ENCODE measurements at places on chromosomes 16 and 17. TPM values are rescaled to one million over a fixed set of nuclear protein-coding genes. Genes with fewer than 3 reads are reported as not detected.

- H3K27ac ChIP-seq = no peak overlapping the region
- no peaks in the 10 kb centered on the region for H3K4me1 ChIP-seq
- no peak overlapping the region for H3K4me3 ChIP-seq
Measured at GRCh38 chr17:41133880-41134735, 6.2 kb downstream of the KRTAP4-6 start.

- H3K4me1 ChIP-seq = no peaks in the 10 kb centered on the region
- H3K27ac ChIP-seq = no peak overlapping the region
- H3K27me3 ChIP-seq = no peaks in the 10 kb centered on the region
- no peak overlapping the region for H3K4me3 ChIP-seq
- no peak for DNase-seq
Measured at GRCh38 chr16:78871241-78871640, 729.3 kb downstream of the MAF start.

Gene SLC6A2
- not detected for total RNA-seq

GRCh38 chr17:58504826-58505351, 9.5 kb downstream of the MTMR4 start:
- H3K27ac ChIP-seq = no peak overlapping the region
- peaks cover 10% of the 10 kb centered on the region for H3K36me3 ChIP-seq
- H3K4me1 ChIP-seq = no peaks in the 10 kb centered on the region
- no peak for DNase-seq
- H3K4me3 ChIP-seq = no peak overlapping the region

Gene BEAN1
- total RNA-seq = not detected

GRCh38 chr17:68468788-68469187, 11.5 kb upstream of the WIPI1 start:
- no peak for DNase-seq
- no peak overlapping the region for H3K27ac ChIP-seq
- H3K27me3 ChIP-seq = peaks cover 8% of the 10 kb centered on the region
- no peaks in the 10 kb centered on the region for H3K36me3 ChIP-seq

GRCh38 chr17:50272711-50273653, 1.3 kb upstream of the TMEM92 start:
- peak; percentile 31 for DNase-seq
- H3K27me3 ChIP-seq = peaks cover 3% of the 10 kb centered on the region
- H3K4me1 ChIP-seq = peaks cover 3% of the 10 kb centered on the region
- H3K4me3 ChIP-seq = peak overlapping the region; percentile 42
- H3K27ac ChIP-seq = no peak overlapping the region

- peak overlapping the region; percentile 90 for H3K4me3 ChIP-seq
- DNase-seq = no peak
- H3K4me1 ChIP-seq = peaks cover 24% of the 10 kb centered on the region
- H3K36me3 ChIP-seq = peaks cover 5% of the 10 kb centered on the region
Measured at GRCh38 chr17:3669548-3669947, 936 bp downstream of the EMC6 start.

DNA sequence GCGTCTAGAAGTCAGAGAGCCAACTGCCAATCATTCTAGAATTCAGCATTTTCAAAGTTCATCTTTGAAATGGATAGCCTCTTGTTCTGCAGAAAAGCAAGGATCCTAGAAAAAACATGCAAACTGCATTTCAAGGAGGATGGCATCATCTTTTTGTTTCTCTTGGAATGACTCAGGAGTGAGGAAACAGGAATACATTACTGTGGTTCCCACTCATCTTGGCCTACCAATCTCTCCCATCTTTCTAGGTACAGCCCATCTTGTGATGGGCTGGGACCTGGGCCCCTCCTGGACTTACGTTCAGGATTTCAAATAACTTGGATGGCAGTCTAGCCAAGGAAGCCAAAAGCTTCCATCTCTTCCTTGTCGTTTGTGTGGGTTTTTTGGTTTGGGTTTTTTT, 363.4 kb downstream of the CDH13 start:
- H3K27ac ChIP-seq = no peak overlapping the region
- peaks cover 15% of the 10 kb centered on the region for H3K4me1 ChIP-seq
- H3K27me3 ChIP-seq = no peaks in the 10 kb centered on the region
- no peak overlapping the region for H3K4me3 ChIP-seq
- H3K36me3 ChIP-seq = no peaks in the 10 kb centered on the region

Gene ACE
- total RNA-seq = 207 TPM

- no peak for DNase-seq
- no peak overlapping the region for H3K27ac ChIP-seq
- H3K27me3 ChIP-seq = no peaks in the 10 kb centered on the region
- peaks cover 22% of the 10 kb centered on the region for H3K4me1 ChIP-seq
Measured at GRCh38 chr16:71916397-71916920, 21.1 kb downstream of the IST1 start.

GRCh38 chr16:31427441-31428278, 500 bp downstream of the COX6A2 start:
- no peaks in the 10 kb centered on the region for H3K4me1 ChIP-seq
- H3K27ac ChIP-seq = no peak overlapping the region
- peaks cover 6% of the 10 kb centered on the region for H3K27me3 ChIP-seq
- no peaks in the 10 kb centered on the region for H3K36me3 ChIP-seq

GRCh38 chr17:16483021-16483645, 8.9 kb downstream of the LRRC75A start:
- no peaks in the 10 kb centered on the region for H3K36me3 ChIP-seq
- H3K27ac ChIP-seq = no peak overlapping the region
- DNase-seq = no peak

Gene PRAC2
- total RNA-seq = not detected

GRCh38 chr17:58284613-58285421, 4.1 kb upstream of the MPO start:
- H3K4me3 ChIP-seq = no peak overlapping the region
- no peak overlapping the region for H3K27ac ChIP-seq
- no peaks in the 10 kb centered on the region for H3K36me3 ChIP-seq

Gene KRTAP4-4
- not detected for total RNA-seq

GRCh38 chr16:19410435-19411171, 7.1 kb upstream of the TMC5 start:
- H3K4me3 ChIP-seq = no peak overlapping the region
- no peak overlapping the region for H3K27ac ChIP-seq
- H3K27me3 ChIP-seq = peaks cover 9% of the 10 kb centered on the region
- H3K36me3 ChIP-seq = no peaks in the 10 kb centered on the region

GRCh38 chr17:28427371-28427770, 21.4 kb upstream of the SLC46A1 start:
- H3K4me3 ChIP-seq = no peak overlapping the region
- H3K27me3 ChIP-seq = no peaks in the 10 kb centered on the region
- no peak overlapping the region for H3K27ac ChIP-seq
- no peaks in the 10 kb centered on the region for H3K36me3 ChIP-seq

GRCh38 chr17:80725517-80725916, 180.9 kb downstream of the RPTOR start:
- H3K4me3 ChIP-seq = no peak overlapping the region
- H3K36me3 ChIP-seq = no peaks in the 10 kb centered on the region
- H3K27me3 ChIP-seq = no peaks in the 10 kb centered on the region
- no peaks in the 10 kb centered on the region for H3K4me1 ChIP-seq
- H3K27ac ChIP-seq = no peak overlapping the region
- no peak for DNase-seq

Gene ORC6
- total RNA-seq = 34.9 TPM

- H3K4me1 ChIP-seq = peaks cover 4% of the 10 kb centered on the region
- H3K27ac ChIP-seq = no peak overlapping the region
- no peak for DNase-seq
- no peaks in the 10 kb centered on the region for H3K36me3 ChIP-seq
- no peak overlapping the region for H3K4me3 ChIP-seq
Measured at GRCh38 chr17:14205992-14206461, 30.6 kb downstream of the CDRT15 start.

DNA sequence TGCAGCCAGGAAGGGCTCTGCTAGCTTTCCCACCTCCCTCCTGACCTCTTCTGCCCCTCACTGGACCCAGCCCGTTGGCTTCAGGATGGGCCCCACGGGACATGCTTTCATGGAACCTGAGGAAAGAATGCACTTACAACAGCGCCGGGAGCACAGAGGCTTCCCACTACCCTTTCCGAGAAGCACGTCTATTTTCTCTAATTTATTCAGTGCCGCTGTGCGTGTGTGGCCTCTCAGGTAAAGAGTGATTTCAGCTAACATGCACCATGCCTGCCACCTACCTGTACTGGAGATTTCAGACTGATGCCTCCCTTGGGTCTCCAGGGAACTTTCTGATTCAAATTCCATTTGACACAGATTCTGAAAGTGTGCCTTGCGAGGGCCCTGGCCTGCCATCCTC, 140.1 kb downstream of the CYLD start:
- H3K36me3 ChIP-seq = no peaks in the 10 kb centered on the region
- H3K4me1 ChIP-seq = no peaks in the 10 kb centered on the region
- no peaks in the 10 kb centered on the region for H3K27me3 ChIP-seq
- no peak overlapping the region for H3K4me3 ChIP-seq
- no peak overlapping the region for H3K27ac ChIP-seq
- DNase-seq = no peak

GRCh38 chr17:29593591-29594518, 923 bp downstream of the ANKRD13B start:
- H3K4me1 ChIP-seq = peaks cover 42% of the 10 kb centered on the region
- DNase-seq = no peak
- H3K27ac ChIP-seq = peak overlapping the region; percentile 21
- no peaks in the 10 kb centered on the region for H3K36me3 ChIP-seq
- no peaks in the 10 kb centered on the region for H3K27me3 ChIP-seq
- peak overlapping the region; percentile 51 for H3K4me3 ChIP-seq

- H3K27me3 ChIP-seq = peaks cover 39% of the 10 kb centered on the region
- no peak overlapping the region for H3K27ac ChIP-seq
- H3K4me1 ChIP-seq = peaks cover 7% of the 10 kb centered on the region
- no peaks in the 10 kb centered on the region for H3K36me3 ChIP-seq
Measured at GRCh38 chr17:58391302-58391984, 25.9 kb downstream of the RNF43 start.

DNA sequence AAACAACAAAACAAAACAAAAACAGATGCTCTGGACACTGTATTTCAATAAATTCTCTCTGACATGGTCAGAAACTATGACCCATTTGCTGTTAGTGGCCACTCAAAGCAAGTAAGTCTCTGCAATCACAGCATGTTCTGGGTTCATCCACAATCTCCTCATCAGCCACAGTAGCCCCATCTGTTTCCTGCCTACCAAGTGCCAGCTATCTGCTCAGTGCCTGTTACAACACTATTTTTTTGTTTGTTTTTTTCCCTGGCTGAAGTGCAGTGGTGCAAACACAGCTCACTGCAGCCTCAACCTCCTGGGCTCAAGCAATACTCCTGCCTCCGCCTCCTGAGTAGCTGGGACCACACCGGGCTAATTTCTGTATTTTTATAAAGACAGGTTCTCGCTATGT, 137.9 kb downstream of the SOX9 start:
- no peaks in the 10 kb centered on the region for H3K27me3 ChIP-seq
- no peak overlapping the region for H3K4me3 ChIP-seq
- no peak overlapping the region for H3K27ac ChIP-seq
- no peaks in the 10 kb centered on the region for H3K4me1 ChIP-seq
- no peak for DNase-seq

- no peak for DNase-seq
- peaks cover 2% of the 10 kb centered on the region for H3K27me3 ChIP-seq
- no peaks in the 10 kb centered on the region for H3K4me1 ChIP-seq
- H3K4me3 ChIP-seq = no peak overlapping the region
- H3K36me3 ChIP-seq = no peaks in the 10 kb centered on the region
Measured at GRCh38 chr16:87551487-87551886, 50.8 kb upstream of the JPH3 start.

Gene KRT27
- not detected for total RNA-seq

DNA sequence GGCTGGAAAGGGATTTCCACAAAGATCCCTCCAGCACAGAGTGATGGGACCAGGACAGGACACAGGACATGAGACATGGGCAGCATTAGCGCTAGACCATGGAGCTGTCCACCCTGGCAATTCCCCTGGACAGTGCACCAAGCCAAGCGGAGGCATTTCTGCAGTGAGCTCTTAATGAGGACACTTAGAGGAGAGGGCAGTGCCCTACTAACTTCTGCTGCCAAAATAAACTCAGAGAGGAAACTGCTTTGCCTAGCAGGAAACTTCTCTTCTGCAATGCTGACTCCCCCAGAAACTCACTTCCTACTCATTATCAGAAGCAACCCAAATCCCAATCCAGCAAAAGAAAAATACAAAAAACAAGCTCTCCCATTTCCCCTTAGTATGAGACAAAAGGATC, 119.2 kb downstream of the HS3ST2 start:
- no peak overlapping the region for H3K27ac ChIP-seq
- no peaks in the 10 kb centered on the region for H3K36me3 ChIP-seq
- H3K27me3 ChIP-seq = no peaks in the 10 kb centered on the region
- H3K4me1 ChIP-seq = peaks cover 9% of the 10 kb centered on the region

Gene RND2
- total RNA-seq = 0.53 TPM

DNA sequence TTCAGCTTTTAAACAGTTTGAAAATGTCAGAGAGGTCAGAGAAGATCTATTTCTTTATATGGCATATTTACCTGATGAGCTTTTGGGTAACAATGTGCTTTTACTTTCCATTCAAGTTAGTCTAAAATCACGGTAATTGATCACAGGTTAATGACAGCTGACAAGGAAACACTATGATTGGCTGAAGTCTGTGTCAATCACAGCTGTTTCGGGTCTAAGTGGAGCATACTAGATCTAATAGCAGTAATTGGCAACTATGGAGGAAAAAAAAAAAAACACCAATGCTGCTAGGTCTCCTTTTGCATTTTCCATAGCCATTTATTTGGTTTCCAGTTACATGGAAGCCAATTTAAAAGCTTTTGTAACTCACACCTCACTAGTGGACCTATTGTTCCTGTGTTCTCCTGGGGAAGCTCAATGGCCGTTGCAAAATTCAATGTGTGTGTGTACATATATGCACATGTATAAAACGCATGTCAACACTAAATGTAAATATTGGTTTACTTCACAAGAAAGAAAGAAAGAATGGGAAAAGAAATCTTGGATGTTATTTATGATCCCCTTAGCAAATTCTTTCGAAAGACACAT, 568.3 kb upstream of the ZFHX3 start:
- no peaks in the 10 kb centered on the region for H3K36me3 ChIP-seq
- DNase-seq = no peak
- H3K4me1 ChIP-seq = no peaks in the 10 kb centered on the region
- H3K4me3 ChIP-seq = no peak overlapping the region

- no peak for DNase-seq
- H3K27ac ChIP-seq = no peak overlapping the region
- no peaks in the 10 kb centered on the region for H3K27me3 ChIP-seq
- no peaks in the 10 kb centered on the region for H3K36me3 ChIP-seq
- H3K4me3 ChIP-seq = no peak overlapping the region
Measured at GRCh38 chr17:65523411-65523810, 38.0 kb downstream of the AXIN2 start.

DNA sequence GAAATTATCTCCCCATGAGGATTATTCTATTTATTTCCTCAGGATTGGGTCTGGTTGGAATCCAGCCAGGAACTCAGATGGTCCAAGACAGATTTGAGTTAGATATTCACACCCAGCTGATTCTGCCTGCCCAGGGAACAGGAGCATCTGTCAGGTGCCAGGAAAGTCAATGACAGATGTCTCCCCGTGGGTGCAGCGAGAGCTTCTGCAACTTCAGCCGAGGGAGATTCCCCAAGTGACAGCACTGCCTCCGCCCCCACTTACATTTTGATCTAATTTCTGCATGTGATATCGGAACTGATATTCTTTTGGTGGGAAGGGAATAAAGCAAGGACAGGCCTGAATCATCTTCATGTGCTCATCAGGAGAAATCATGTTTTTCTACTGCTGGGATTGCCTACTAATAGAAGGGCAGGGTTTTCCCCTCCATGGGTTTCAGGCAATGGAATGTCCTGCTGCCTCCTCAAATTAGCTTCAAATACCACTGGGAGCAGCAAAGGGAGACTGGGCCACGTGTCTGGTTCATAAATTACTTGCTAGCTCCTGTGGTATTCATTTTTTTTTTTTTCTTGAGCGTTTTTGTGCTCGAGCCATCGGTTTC, 15.7 kb upstream of the DHX8 start:
- H3K27ac ChIP-seq = no peak overlapping the region
- H3K4me1 ChIP-seq = no peaks in the 10 kb centered on the region
- H3K36me3 ChIP-seq = no peaks in the 10 kb centered on the region
- no peak for DNase-seq
- no peak overlapping the region for H3K4me3 ChIP-seq

Data from endothelial cell of umbilical vein (primary cell).